DND-41 (cell line): ENCODE measurements at places on chromosomes 1 and 21.
A peak's percentile ranks its signal among the peaks of the same experiment; 100 is the strongest.

GRCh38 chr1:167198518-167199133 is 22.1 kb upstream of the POU2F1 start:
- DNase-seq = no peak
- H3K27me3 ChIP-seq = no peaks in the 10 kb centered on the region
- H3K4me3 ChIP-seq = no peak overlapping the region
- H3K4me1 ChIP-seq = no peaks in the 10 kb centered on the region

DNA sequence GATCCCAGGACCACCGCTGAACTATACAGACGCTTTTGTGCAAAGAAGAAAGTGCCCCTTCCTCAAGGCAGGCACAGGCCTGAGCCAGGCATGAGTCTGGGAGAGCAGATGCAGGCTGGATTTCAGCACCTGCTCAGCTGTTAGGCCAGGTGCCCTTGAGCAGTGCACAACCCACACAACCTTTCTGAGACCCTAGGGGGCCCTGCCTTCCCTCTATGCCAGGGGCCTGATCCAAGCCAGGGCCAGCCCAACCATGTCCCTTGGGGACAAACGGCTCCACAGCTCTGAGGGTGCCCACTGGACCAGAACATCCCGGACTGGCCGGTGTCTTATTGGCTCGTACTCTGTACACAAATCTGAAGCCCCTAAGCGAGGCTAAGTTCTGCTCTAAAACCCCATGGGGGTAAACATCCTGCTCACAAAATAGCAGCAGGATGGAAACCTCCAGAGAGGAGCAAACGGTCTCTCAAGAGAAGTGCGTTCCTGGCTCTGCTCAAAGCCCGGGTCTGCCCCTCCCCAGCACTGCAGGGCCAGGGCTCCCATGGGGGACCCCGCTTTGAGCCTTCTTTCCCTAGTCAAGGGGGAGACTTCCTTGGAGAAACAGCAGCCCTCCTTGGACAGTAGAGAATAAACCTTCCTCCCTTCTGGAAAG is 275.1 kb downstream of the NPHP4 start:
- no peak overlapping the region for H3K4me3 ChIP-seq
- no peaks in the 10 kb centered on the region for H3K36me3 ChIP-seq
- no peak for DNase-seq
- no peaks in the 10 kb centered on the region for H3K4me1 ChIP-seq
- no peaks in the 10 kb centered on the region for H3K27me3 ChIP-seq

DNA sequence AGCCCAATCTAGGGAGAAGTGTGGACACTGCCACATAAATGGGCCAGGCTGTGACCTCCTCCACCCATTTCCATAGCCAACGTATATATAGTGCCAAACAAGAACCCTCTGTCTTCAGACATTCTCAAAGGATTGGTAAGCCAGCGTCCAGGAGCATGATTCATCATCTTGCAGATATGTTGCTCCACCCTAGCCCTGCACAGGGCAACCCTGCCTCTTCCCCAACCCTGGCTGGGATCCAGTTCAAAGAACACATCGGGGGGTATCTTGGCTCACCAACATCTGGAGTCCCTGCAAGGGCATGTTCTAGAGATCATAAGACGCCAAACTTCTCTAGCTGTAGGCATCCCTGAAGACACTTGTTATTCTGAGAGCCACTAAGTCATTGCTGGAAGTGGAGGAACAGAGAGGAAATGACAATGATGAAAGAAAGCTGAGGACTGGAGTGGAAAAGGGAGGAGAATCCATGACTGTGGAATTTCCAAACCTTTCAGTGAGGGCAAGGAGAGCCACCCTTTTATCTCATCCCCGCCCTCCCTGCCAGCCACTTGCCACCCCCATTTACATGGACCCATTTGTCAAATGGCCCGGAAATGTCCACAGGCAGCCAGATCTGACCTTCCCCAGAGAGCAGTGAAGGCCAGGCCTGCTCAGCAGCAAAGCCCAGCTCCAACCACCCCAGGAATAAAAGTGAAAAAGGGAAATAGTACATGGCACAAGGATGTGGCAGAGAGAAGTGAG is 144.1 kb upstream of the CTTNBP2NL start:
- no peak for DNase-seq
- H3K27me3 ChIP-seq = peaks cover 17% of the 10 kb centered on the region
- H3K27ac ChIP-seq = no peak overlapping the region
- no peak overlapping the region for H3K4me3 ChIP-seq
- no peaks in the 10 kb centered on the region for H3K4me1 ChIP-seq

- peaks cover 41% of the 10 kb centered on the region for H3K4me1 ChIP-seq
- no peak overlapping the region for H3K4me3 ChIP-seq
- H3K27ac ChIP-seq = peak overlapping the region; percentile 29; the same call in 1 of the 2 replicates
- no peaks in the 10 kb centered on the region for H3K36me3 ChIP-seq
- H3K27me3 ChIP-seq = no peaks in the 10 kb centered on the region
These were observed 12.0 kb downstream of the XCL2 start for GRCh38 chr1:168531615-168532345.

- no peaks in the 10 kb centered on the region for H3K4me1 ChIP-seq
- no peak overlapping the region for H3K4me3 ChIP-seq
- H3K27me3 ChIP-seq = no peaks in the 10 kb centered on the region
These were observed 52.0 kb upstream of the PDC start for GRCh38 chr1:186512698-186513457.

DNA sequence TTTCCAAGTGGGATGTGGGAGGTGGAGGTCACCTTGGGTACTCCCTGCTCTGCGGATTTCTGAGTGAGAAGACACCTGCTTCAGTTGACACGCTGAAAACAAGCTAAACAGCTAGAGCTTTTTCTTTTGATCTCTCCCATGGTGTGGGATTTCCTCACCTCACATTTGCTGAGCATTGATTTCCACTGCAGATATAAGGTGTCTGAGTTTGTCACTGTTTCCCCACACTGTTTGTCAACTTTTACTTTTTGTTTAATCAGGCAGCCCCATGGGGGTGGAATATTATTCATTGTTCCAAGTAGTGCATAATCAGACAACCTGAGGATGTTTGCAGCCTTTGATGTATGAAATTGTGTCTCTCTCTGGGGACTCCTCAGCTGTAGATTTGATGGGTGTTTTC is 49.5 kb downstream of the FASLG start:
- peak; percentile 51 for DNase-seq
- no peak overlapping the region for H3K4me3 ChIP-seq
- no peaks in the 10 kb centered on the region for H3K36me3 ChIP-seq
- H3K27ac ChIP-seq = no peak overlapping the region

GRCh38 chr1:245209658-245210435 is 55.1 kb downstream of the KIF26B start:
- no peak overlapping the region for H3K27ac ChIP-seq
- no peaks in the 10 kb centered on the region for H3K4me1 ChIP-seq
- no peaks in the 10 kb centered on the region for H3K27me3 ChIP-seq
- no peaks in the 10 kb centered on the region for H3K36me3 ChIP-seq

GRCh38 chr1:210700511-210700910 is 371.8 kb downstream of the HHAT start:
- no peak for DNase-seq
- no peak overlapping the region for H3K4me3 ChIP-seq
- H3K27me3 ChIP-seq = peaks cover 2% of the 10 kb centered on the region
- H3K4me1 ChIP-seq = no peaks in the 10 kb centered on the region

DNA sequence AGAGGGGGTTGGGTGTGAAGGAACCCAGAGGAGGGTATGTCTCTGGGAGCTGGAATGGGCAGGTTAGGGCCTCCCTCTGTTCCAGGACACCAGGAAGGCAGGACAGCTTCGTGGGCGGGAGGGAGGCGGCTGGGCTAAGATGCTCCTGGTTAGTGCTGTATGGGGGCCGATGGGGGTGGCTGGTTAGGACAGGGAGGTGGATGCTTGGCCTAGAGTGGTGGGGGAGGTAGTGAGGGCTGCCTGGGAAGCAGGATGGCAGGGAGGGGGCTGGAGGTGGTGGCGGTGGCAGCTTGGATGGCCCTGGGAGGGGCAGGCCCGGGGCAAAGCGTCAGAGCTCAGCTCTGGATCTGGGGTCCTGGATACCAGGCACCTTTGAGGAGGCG is 6.2 kb upstream of the MMP23B start:
- H3K27me3 ChIP-seq = no peaks in the 10 kb centered on the region
- no peak overlapping the region for H3K27ac ChIP-seq
- no peaks in the 10 kb centered on the region for H3K36me3 ChIP-seq

GRCh38 chr1:107575226-107575625 is 389.8 kb downstream of the VAV3 start:
- no peaks in the 10 kb centered on the region for H3K4me1 ChIP-seq
- H3K27ac ChIP-seq = no peak overlapping the region
- H3K27me3 ChIP-seq = no peaks in the 10 kb centered on the region
- H3K36me3 ChIP-seq = peaks cover 34% of the 10 kb centered on the region

GRCh38 chr1:154867064-154867825 is 2.8 kb downstream of the KCNN3 start:
- peaks cover 8% of the 10 kb centered on the region for H3K27me3 ChIP-seq
- H3K4me1 ChIP-seq = no peaks in the 10 kb centered on the region
- DNase-seq = no peak
- no peak overlapping the region for H3K27ac ChIP-seq

GRCh38 chr1:232302376-232303221 is 327.3 kb downstream of the SIPA1L2 start:
- H3K27ac ChIP-seq = no peak overlapping the region
- H3K36me3 ChIP-seq = no peaks in the 10 kb centered on the region
- peaks cover 4% of the 10 kb centered on the region for H3K27me3 ChIP-seq
- no peak for DNase-seq
- H3K4me1 ChIP-seq = no peaks in the 10 kb centered on the region

GRCh38 chr1:224736619-224737352 is 120.7 kb downstream of the CNIH3 start:
- H3K27me3 ChIP-seq = no peaks in the 10 kb centered on the region
- no peak for DNase-seq
- no peak overlapping the region for H3K4me3 ChIP-seq
- no peaks in the 10 kb centered on the region for H3K4me1 ChIP-seq

- H3K27ac ChIP-seq = no peak overlapping the region
- no peak overlapping the region for H3K4me3 ChIP-seq
- peaks cover 4% of the 10 kb centered on the region for H3K27me3 ChIP-seq
- H3K4me1 ChIP-seq = no peaks in the 10 kb centered on the region
- no peak for DNase-seq
These were observed 170.0 kb upstream of the IVNS1ABP start for GRCh38 chr1:185487026-185487425.

- peaks cover 3% of the 10 kb centered on the region for H3K27me3 ChIP-seq
- H3K36me3 ChIP-seq = no peaks in the 10 kb centered on the region
- no peak overlapping the region for H3K4me3 ChIP-seq
- DNase-seq = no peak
These were observed 527.8 kb downstream of the MATN1 start for GRCh38 chr1:30195424-30196134.
